ENCODE measurements at places on chromosomes 7 and 10.

- no peak for DNase-seq
Observed at GRCh38 chr10:43683451-43684291, 35.0 kb upstream of the ZNF32 start.

DNA sequence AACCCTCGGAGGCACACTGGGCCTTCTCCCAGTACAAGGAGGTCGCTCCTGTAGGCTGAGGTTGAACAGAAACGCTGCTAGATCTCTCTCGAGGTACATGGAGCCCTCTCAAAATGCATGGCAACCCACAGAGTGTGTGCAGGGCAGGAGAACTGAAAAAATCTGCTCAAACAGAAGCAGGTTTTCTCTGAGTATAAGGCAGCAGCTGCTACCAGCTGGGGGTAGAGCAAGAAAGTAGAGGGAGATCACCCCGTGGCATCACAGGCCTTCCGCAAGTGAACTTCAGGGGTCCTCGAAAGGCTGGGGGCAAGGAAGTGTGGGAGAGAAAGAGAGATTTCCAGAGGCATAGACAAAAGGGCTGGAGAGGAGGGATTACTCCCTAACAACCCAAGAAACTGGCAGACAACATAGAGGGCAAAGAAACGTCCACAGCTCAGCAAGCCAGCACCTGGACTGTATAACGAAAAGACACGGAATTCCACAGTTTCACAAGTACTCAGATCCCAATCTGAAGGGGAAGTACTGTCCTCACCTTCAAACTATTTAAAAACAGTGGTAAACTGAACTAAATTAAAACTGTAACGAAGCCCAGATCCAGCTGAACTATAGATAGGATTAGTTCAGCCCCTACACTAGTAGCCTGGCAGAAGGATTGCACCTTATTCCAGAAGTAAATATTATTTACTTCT, 299.2 kb downstream of the IPMK start:
- no peak for DNase-seq

GRCh38 chr10:1268831-1269230, 212.6 kb downstream of the WDR37 start:
- no peak for DNase-seq

GRCh38 chr7:46996972-46997371, 584.9 kb downstream of the TNS3 start:
- DNase-seq: no peak

- no peak for DNase-seq
Observed at GRCh38 chr7:134302120-134302519, 14.6 kb downstream of the SLC35B4 start.

- no peak for DNase-seq
Observed at GRCh38 chr10:124688386-124688785, 55.8 kb downstream of the FAM53B start.

DNA sequence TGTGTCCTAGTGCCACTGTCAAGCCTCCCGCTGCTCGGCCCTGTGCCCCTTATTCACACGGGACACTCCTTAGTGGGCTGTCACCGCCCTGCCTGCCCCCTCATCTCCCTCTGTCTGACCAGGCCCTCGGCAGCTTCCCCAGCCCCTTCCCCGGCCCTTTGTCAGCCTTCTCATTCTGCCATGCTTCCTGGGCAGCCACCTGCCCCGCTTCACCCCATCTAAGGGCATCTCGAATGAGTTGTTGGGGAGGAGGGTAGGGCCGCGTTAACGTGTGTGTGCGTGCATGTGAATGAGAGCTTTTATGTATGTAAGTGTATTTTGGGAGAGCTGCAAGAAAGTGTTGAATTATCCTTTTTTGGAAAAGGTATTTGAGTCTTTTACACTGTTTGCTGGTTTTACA, 49.7 kb downstream of the GTF2I start:
- DNase-seq: no peak

DNA sequence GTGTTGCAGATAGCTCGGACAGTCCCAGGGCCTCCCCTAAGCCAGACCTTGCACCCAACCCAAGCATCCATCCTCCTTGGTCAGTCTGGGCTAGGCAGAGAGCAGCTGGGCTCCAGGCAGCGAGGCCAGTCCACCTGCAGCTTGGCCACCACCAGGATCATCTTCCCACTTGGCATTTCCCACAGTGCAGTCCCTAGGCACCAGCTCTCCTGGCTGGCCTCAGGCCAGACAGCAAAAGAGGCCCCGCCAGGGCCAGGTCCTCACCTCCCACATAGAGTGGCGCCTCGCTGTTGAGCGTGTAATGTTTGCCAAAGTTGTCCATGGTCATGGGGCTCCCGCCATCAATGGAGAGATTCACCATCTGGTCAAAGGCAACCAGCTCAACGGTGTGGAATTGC, 171.7 kb downstream of the LCOR start:
- DNase-seq: no peak

- no peak for DNase-seq
Observed at GRCh38 chr7:120567204-120567603, 290.7 kb downstream of the TSPAN12 start.

- no peak for DNase-seq
Observed at GRCh38 chr10:123858077-123858681, 33.4 kb downstream of the CPXM2 start.

DNA sequence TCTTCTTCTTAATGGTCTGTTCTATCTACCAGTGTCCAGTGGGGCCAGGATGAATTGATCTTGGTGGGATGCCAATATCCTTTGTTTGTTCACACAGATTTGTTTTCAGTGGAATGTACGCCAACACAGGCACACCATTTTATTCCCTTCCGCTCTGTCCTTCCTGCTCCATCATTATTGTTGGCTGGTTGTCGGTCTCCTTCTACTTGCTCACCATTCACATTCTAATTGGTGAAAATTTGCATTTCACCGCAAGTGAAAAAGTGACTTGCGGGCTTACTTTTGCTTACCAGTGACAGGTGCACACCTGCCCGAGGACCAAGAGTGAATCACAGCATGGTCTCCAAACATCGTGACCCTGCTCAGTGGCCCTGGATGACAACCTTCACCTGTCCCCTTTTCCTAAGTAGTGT, 148.3 kb downstream of the NOC3L start:
- no peak for DNase-seq

DNA sequence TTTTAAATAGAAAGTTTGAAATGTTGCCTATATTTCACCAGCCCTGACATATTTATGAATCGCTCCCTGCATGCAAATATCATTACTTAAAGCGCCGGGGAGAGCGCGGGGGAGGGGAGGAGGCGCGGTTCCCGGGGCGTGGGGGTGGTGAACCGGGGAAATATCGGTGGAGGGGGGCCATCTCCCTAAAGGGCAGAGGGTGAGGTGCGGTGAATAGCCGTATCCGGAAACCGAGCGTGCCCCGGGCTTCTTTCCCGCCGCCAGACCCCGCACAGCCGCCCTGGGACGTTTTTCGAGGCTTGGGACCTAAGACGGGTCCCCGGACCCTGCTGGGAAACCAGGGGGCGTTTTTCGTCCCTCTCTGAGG, 6.9 kb upstream of the ZNF503 start:
- no peak for DNase-seq

GRCh38 chr7:94632338-94633013, 23.5 kb downstream of the SGCE start:
- no peak for DNase-seq

DNA sequence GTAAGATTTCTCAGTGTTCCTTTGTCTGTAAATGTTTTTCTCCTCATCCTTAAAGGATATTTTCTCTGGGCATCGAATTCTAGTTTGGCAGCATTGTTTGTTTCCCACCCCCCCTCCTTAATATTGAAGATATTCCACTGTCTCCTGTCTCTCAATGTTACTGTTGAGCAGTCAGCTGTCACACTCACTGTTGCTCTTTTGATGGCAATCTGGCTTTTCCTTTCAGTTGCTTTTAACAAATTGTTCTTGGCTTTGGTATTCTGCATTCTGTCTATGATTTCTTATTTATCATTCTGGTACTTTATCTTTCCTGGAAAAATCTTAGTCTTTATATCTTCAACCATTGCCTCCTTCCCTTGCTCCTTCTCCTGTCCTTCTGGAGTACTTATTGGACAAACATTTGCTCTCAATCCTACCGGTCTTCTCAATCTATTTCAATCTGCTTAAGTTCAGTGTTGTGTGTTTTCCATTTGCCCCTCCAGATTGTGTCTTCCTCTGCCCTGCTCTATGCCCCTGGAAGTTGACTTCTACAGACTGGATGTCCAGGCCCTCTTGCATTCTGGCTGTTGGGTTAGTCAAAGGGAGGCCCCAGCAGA, 9.3 kb upstream of the GTPBP4 start:
- DNase-seq: no peak

DNA sequence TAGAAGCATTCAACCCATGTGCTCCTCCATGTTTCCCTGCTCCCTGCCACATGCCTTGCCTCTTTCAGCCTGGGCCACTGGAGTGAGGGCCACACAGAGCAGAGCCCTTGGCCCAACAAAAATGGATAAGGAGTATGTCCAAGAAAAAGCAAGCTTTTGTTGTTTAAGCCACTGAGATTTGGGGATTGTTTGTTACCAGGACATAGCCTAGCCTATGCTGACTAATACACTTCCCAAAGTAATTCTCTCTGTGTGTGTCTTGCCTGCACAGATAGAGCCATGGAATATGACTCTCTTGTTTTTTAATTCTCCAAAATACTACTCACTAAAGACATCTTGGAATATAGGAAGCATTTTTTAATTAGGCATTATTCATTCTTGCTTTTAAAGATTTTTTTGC, 13.5 kb upstream of the ITIH2 start:
- DNase-seq: no peak

All from CD8-positive, alpha-beta T cell (primary cell).